ENCODE measurements at places on chromosomes 1 and 21.

- no peak for DNase-seq
These were observed 612.9 kb upstream of the USP24 start for GRCh38 chr1:55828044-55828443.

DNA sequence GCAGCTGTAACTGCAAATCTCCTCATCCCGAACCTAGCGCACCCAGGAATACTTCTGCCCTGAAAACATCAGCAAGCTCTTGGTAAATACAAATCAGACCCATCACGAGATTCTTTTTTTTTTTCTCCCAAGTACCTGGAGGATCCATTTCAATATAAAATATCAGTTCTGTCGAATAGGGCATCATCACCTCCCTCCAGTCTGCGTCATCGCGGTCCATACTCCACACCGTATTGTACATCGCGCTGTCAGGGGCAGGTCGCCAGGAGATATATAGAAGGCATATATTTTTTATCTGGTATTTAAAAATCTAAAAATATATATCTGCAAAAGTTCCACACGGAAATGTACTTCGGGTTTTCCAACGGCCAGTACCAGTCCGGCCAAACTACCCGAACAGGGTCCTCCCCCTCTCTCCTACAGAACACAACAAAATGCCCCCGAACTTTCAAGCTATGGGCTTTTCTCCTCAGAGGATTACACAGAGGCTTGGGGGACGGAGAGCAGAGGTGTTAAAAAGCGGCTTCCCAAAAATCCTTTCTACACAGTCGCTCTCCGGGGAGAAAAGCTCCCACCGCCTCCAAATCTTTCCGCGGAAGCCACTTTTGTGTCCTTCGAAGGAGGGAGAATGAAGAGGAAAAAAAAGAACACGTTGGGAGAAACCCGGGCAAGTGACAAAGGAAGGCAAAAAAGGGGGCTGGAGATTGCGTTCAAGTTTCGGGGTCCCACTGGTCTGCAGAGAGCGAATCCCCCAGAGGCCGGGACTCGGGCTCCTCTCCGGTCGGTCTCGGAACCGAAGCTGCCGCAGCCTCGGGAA lies 509 bp downstream of the PIK3R3 start:
- DNase-seq = peak; percentile 1

- DNase-seq = no peak
These were observed 14.3 kb upstream of the COX20 start for GRCh38 chr1:244821134-244821533.

GRCh38 chr1:178724728-178725465 lies at the start of gene RALGPS2:
RALGPS2 (plus strand) TSS chr1:178725244; CDS start chr1:178776765, 51,521 bp downstream.
- peak; percentile 57 for DNase-seq
